Activated CD4-positive, alpha-beta T cell treated with anti-CD3 and anti-CD28 coated beads, Interleukin-2, Interleukin-6, amounts not matched to agents 100 ng/mL and 50 ng/mL, durations not matched to agents 16 hours and 8 hours (primary cell): ENCODE measurements at places on chromosomes 11 and 22.
A peak's percentile ranks its signal among the peaks of the same experiment; 100 is the strongest.

DNA sequence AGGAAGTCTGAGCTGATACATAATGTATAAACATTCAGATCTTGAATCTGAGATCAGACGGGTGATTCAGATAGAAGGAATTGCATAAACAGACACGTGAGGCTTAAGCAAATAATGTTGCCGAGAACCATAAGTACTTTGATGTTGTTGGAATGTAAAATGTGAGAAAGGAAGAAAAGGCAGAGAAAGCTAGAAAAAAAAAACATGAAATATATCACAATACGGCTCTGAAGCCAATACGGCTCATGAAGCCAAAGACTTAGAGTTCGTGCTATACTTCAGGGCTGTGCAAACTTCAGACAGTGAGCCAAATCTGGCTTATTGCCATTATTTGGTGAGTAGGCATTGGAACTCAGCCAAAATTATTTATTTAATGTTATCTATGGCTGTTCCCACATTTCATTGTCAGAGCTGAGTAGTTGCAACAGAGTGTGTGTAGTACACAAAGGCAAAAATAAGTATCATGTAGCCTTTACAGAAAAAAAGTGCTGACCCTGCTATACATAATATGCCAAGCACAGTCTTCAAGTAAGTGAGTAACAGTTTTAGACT lies 673.3 kb downstream of the CNTN5 start:
- no peak for DNase-seq

DNA sequence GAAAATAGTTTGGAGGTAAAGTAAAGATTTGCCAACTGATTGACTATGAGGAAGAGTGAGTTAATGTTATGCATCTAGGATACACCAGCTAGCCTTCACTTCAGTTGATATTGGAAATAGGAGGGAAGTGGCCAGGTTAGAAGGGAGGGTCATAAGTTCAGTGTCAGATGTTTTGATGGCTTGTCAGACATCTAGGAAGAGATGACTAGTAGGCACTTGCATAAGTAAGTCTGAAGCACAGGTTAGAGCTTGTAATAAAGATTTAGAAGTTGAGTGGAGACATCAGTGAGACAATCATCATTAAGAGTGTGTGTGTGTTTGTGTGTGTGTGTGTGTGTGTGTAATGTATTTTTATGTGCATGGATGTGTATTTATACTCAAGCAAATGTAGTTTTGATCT lies 146.1 kb downstream of the OR4C45 start:
- no peak for DNase-seq

GRCh38 chr11:133181667-133182066 lies 350.6 kb downstream of the OPCML start:
- DNase-seq, result no peak

DNA sequence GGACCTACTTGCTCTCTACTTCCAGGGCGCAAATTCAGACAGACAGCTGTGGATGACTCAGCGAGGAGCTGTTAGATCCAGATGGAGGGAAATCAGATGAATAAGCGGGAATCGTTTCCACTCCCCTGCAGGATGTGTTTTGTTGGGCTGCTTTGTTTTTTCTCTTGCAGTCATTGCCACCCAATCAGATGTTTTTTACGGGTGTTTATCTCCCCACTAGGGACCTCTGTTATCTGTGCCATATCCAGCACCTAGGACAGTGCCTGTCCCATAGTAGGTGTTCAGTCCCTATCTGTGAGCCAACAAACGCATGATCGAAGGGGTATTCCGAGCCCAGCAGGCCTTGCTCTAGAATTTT lies 51.1 kb upstream of the PARVG start:
- no peak for DNase-seq

- DNase-seq, result peak; percentile 18
Observed at GRCh38 chr11:73252577-73253191, 19.5 kb upstream of the P2RY6 start.

GRCh38 chr22:43427296-43428004 lies 15.6 kb downstream of the MPPED1 start:
- no peak for DNase-seq

GRCh38 chr11:129374993-129375750 lies 476 bp upstream of the BARX2 start:
- DNase-seq, result peak; percentile 27

DNA sequence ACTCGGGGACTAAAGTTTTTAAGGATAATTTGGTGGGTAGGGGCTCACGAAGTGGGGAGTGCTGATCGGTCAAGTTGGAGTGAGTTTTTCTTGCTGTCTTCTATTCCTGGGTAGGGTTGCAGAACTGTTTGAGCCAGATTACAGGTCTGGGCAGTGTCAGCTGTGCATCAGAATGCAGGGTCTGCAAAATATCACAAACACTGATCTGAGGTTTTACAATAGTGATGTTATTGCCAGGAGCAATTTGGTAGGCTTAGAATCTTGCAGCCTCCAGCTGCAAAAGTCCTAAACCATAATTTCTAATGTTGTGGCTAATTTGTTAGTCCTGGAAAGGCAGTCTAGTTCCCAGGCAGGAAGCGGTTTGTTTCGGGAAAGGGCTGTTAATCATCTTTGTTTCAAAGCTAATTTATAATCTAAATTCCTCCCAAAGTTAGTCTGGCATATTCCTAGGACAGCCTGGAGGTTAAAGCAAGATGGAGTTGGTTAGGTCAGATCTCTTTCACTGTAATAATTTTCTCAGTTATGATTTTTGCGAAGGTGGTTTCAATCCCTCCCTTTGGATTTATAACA lies 39.7 kb upstream of the CALCA start:
- no peak for DNase-seq

- no peak for DNase-seq
Observed at GRCh38 chr11:46450846-46451477, 59.4 kb upstream of the CHRM4 start.

DNA sequence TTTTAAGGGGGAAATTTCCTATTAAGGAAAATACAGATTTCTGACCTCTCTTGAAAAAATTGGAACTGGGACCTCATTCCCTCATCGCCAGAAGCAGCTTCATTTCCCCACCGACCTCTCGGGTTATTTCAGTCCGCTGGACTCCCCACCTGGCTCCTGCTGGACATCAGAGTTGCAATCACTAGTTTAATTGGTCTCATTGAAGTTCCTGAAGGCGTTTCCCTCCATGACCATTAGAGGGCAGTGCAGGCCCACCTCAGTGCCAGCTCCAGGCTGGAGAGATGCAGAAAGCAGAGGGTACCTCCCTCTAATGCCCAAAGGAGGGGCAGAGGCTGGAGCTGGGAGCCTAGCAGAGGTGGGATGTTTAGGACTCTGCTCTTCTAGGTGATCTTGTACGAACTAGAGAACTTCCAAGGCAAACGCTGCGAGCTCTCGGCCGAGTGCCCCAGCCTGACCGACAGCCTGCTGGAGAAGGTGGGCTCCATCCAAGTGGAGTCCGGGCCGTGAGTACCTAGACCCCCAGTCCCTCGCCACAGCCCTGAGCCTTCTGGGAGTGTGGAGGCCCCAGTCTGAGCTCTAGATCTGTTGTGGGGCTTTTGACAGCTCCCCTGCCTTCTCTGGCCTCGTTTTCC lies 2.7 kb downstream of the CRYBB3 start:
- peak; percentile 74 for DNase-seq

GRCh38 chr11:64004590-64004984 lies 18.3 kb downstream of the OTUB1 start:
- no peak for DNase-seq

GRCh38 chr11:96893988-96894387 lies 504.2 kb downstream of the JRKL start:
- no peak for DNase-seq

DNA sequence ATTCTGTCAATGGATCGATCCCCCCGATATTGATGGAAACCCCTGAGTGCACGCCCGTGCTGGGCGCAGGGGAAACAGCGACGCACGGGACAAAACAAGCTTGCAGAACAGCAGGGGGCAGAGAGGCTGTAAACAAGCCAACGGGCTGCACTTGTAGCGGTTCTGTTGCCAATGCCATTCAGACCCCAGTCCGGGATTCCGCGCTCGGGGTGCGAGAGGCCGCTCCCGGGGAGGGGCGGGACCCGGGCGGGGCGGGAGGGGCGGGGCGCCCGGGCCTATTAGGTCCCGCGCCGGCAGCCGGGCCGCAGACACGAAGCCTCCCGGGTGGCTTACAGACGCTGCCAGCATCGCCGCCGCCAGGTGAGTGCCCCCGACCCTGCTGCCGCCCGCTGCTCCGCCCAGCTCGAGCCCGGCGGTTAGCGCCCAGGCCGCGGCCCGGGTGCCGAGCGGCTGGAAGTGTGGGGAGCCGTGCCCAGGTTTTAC lies at the start of gene BIK:
BIK (plus strand) TSS at position 307 of the 483 bp plus-strand sequence. CDS start 13,273 bp downstream, outside the sequence.
- peak; percentile 47 for DNase-seq

DNA sequence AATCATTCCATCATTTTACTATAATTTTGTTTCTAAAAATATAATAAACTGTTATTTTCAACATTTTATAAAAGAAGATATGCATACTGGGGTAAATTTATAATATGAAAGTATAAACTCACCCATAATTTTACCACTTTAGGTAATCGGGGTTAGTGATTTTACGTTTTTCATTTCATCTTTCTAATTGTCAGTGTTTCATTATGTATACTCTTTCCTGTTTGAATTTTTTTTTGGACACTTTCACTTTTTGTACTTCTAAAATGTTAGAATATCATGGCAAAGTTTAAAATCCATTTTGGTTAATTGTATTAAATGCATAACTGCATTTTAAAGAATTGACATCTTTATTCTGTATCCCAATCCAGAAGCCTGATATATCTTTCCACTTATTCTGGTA lies 115.8 kb downstream of the METTL15 start:
- DNase-seq, result no peak
